ENCODE measurements at places on chromosomes 13 and 19. TPM values are rescaled to one million over a fixed set of nuclear protein-coding genes. Genes with fewer than 3 reads are reported as not detected.
A peak's percentile ranks its signal among the peaks of the same experiment; 100 is the strongest.

Gene ZNF177
- 1.7 TPM for total RNA-seq

GRCh38 chr19:46384396-46384795 is 29.0 kb downstream of the CCDC8 start:
- H3K27ac ChIP-seq = no peak overlapping the region
- H3K36me3 ChIP-seq = peaks cover 54% of the 10 kb centered on the region
- no peaks in the 10 kb centered on the region for H3K4me1 ChIP-seq
- no peak for DNase-seq
- H3K27me3 ChIP-seq = no peaks in the 10 kb centered on the region

Gene PEG3
- total RNA-seq = 35.8 TPM

DNA sequence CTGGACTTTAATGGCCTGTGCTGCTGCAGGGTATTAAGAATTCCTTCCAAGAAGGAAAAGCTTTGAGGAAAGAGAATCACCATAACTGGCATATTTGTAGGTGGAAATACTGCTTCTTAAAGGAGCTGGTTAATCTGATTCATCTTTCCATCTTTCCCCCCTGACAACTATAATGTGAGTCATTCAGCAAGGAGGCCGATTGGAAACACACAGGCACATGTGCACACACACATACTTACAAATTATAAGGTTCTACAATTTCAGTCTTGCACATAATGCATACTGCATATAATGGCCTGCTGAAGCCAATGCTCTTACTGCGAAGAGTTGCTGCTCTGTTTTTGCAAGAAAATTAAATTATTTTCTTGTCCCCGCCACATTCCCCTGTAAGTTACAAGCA is 78.8 kb upstream of the TPP2 start:
- no peak overlapping the region for H3K27ac ChIP-seq
- no peak overlapping the region for H3K4me3 ChIP-seq

GRCh38 chr13:53568491-53568890 is 539.9 kb downstream of the OLFM4 start:
- no peaks in the 10 kb centered on the region for H3K27me3 ChIP-seq
- no peaks in the 10 kb centered on the region for H3K4me1 ChIP-seq
- H3K27ac ChIP-seq = no peak overlapping the region
- no peak for DNase-seq
- no peaks in the 10 kb centered on the region for H3K36me3 ChIP-seq
- H3K4me3 ChIP-seq = no peak overlapping the region

DNA sequence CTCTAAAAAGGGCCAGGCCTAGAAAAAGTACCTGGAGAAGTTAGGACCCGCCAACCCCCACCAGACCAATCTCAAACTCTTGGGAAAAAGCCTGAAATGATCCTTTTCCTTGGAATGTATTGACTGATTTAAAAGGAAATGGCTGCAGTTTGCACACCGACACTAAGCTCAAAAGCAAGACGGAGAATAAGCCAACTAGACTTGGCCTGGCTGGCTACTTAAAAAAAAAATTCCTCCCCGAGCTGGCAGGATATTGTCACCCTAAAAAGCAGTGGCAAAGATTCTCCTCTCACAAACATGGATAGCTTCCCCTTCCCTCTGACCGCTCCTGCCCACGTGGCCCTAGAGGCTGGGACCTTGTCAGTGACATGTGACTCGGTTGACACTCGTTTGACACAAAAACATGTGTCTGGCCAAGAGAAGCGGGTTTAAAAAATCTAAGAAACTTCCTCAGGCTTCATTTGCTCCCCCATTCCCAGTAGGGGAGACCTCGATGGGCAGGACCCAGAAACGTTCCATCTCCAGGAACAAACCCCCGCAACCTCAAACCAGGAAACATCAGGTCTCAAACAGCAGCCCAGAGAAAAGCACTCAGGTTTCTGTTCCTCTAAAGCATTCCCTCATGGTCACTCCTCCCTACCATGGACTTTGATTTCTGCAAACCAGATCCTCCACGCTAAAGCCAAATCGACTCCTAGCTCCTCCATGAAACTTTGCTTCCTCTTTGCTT is 1.3 kb downstream of the RFX1 start:
- peak overlapping the region; percentile 97 for H3K27ac ChIP-seq
- DNase-seq = peak; percentile 49
- H3K27me3 ChIP-seq = no peaks in the 10 kb centered on the region
- peaks cover 4% of the 10 kb centered on the region for H3K4me1 ChIP-seq
- no peaks in the 10 kb centered on the region for H3K36me3 ChIP-seq
- H3K4me3 ChIP-seq = no peak overlapping the region

DNA sequence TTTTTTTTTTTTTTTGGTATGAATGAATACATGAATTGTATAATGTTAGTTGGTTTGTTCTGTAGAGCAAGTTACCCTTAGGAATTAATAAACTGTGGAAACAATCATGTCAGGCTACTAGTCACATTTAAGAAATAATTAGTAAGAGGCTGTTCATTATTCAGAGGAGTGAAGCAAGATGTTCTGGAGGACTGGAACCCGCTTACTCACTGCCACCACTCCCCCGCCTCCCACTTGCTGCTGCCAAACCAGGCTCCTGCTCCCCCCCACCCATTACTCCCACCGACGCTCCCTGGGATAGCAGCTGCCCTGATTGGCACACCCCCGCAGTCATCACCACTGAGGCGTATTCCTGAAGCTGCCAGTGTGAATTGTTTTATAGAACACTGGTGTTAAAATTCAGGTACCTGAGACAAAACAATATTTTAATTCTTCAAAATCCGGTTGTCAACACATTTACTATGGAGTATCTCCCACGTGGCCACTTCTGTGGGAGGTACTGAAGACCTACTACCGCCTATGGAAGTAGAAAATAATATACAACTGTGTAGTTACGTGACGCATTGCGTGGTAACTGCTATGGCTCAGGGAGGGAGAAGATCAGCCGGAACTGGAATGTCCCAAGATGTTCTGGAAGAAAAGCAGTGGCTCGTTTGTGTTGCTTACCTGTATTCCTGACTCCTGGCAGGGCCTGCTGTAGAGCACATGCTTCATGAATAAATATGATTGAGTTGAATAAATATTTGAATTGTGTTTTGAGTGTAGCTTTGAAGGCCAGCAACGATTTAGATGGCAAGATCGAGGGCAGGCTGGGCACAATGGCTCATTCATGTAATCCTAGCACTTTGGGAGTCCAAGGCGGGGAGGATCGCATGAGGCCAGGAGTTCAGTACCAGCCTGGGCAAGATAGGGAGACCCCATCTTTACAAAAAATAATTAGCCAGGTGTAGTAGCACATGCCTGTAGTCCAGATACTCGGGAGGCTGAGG is 1.7 kb downstream of the DPY19L3 start:
- DNase-seq = peak; percentile 59
- H3K4me1 ChIP-seq = no peaks in the 10 kb centered on the region
- H3K27me3 ChIP-seq = no peaks in the 10 kb centered on the region
- peaks cover 26% of the 10 kb centered on the region for H3K36me3 ChIP-seq
- H3K4me3 ChIP-seq = no peak overlapping the region
- H3K27ac ChIP-seq = peak overlapping the region; percentile 54

DNA sequence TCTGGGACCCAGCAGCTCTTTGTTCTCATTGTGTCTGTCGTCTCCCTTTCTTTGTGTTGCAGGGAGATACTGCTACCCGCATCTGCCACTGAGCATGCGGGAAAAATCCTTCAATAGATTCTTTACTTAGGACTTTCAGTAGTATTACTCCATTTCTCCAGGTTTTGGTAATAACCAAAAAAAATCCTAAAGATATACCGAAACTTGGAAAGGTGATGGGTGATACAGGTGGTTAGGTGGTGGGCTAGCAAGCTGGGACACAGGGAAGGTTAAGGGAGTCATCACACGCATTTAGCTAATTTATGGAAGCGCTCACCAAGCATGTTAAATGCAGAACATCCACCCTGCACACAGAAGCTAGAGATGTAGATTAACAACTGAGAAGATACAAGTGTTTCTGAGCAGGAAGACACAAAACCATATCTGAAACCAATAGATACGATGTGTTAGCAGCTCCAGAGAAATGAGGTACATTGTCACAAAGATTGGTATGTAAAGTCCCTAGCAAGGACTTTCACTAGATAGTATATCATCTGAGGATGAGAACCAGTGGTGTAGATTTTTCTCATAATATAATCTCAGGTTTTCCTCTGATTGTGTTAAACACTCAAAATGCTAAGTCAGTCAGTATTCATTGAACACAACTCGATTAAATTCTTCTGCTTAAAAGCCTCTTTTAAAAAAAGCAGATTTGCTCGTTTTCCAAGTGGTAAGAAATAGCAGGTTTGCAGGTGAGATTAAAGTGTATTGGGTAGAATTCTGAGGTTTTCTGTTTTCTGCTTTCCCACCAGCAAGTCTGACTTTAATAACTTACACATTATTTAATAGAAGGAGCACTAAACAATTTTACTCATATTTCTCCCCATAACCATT is 1.2 kb upstream of the SLAIN1 start:
- H3K27ac ChIP-seq = no peak overlapping the region
- peaks cover 35% of the 10 kb centered on the region for H3K27me3 ChIP-seq
- no peak for DNase-seq
- no peak overlapping the region for H3K4me3 ChIP-seq
- no peaks in the 10 kb centered on the region for H3K36me3 ChIP-seq

GRCh38 chr19:36060430-36060829 is 5.7 kb downstream of the WDR62 start:
- no peak overlapping the region for H3K27ac ChIP-seq
- DNase-seq = no peak
- no peaks in the 10 kb centered on the region for H3K27me3 ChIP-seq
- H3K4me1 ChIP-seq = peaks cover 11% of the 10 kb centered on the region
- H3K4me3 ChIP-seq = no peak overlapping the region
- no peaks in the 10 kb centered on the region for H3K36me3 ChIP-seq

DNA sequence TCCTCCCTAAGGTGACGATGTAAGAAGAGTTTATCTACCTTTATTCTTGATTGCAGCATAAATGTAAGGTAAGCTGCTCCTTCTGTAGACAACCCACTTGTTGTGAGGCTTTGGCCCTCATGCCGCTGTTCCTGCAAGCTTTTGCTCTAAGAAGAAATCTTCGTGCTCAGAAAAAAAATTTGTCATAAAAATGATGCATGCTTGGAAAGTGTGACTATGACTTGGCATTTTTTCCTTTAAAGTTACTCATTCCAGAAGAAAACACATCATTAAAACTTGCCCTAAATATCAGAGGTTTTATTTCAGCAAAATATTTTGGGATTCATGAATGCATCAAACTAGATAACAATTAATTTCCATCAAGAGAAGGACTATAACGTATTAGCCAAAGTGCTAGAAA is 39.8 kb downstream of the KCTD12 start:
- DNase-seq = no peak
- H3K27ac ChIP-seq = no peak overlapping the region
- no peak overlapping the region for H3K4me3 ChIP-seq
- peaks cover 7% of the 10 kb centered on the region for H3K4me1 ChIP-seq
- no peaks in the 10 kb centered on the region for H3K27me3 ChIP-seq
- no peaks in the 10 kb centered on the region for H3K36me3 ChIP-seq

GRCh38 chr19:53466726-53467484 is 628 bp upstream of the ZNF813 start:
- H3K27me3 ChIP-seq = no peaks in the 10 kb centered on the region
- H3K27ac ChIP-seq = peak overlapping the region; percentile 40
- H3K36me3 ChIP-seq = no peaks in the 10 kb centered on the region
- peak overlapping the region; percentile 48 for H3K4me3 ChIP-seq
- peak; percentile 13 for DNase-seq

GRCh38 chr19:46367426-46367825 is 20.5 kb downstream of the PPP5C start:
- H3K4me1 ChIP-seq = no peaks in the 10 kb centered on the region
- no peak overlapping the region for H3K4me3 ChIP-seq
- H3K27me3 ChIP-seq = no peaks in the 10 kb centered on the region
- no peak for DNase-seq
- H3K36me3 ChIP-seq = peaks cover 24% of the 10 kb centered on the region
- no peak overlapping the region for H3K27ac ChIP-seq

- H3K27ac ChIP-seq = peak overlapping the region; percentile 89
- DNase-seq = no peak
- peaks cover 14% of the 10 kb centered on the region for H3K4me1 ChIP-seq
Observed at GRCh38 chr13:41611385-41611784, 154.0 kb downstream of the RGCC start.

DNA sequence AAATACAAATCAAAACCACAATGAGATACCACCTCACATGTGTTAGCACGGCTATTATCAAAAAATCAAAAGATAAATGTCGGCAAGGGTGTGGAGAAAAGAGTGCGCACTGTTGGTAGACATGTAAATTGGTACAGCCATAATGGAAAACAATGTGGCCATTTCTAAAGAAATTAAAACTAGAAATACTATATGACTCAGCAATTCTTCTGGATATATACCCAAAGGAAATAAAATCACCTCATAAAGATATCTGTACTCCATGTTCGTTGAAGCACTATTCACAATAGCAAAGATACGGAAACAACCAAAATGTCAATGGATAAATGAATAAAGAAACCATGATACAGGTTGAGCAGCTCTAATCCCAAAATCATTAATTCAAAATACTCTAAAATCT is 30.8 kb downstream of the VWA8 start:
- peaks cover 3% of the 10 kb centered on the region for H3K36me3 ChIP-seq
- H3K27me3 ChIP-seq = no peaks in the 10 kb centered on the region
- no peak for DNase-seq

DNA sequence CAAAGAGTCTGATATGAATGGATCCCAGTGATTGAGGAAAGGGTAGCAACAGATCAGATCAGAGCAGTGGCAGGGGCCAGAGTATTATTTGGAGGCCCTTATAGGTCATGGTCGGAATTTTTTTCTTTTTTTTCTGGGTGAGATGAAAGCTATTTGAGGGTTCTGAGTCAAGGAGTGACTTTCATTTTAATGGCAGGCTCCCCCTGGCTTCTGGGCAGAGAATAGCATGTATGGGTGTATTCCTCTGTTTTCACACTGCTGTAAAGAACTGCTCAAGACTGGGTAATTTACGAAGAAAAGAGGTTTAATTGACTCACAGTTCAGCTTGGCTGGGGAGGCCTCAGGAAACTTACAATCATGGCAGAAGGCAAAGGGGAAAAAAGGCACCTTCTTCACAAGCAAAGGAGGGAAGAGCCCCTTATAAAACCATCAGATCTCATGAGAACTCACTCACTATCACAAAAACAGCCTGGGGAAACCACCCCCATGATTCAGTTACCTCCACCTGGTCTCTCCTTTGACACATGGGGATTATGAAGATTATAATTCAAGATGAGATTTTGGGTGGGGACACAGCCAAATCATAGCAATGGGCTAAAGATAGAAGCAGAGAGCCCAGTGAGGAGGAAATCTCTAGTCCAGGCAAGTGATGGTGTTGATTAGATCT is 3.0 kb upstream of the SLC6A16 start:
- no peaks in the 10 kb centered on the region for H3K4me1 ChIP-seq
- H3K36me3 ChIP-seq = no peaks in the 10 kb centered on the region
- H3K4me3 ChIP-seq = no peak overlapping the region
- no peak overlapping the region for H3K27ac ChIP-seq

GRCh38 chr13:111658145-111659100 is 338.0 kb downstream of the TEX29 start:
- H3K36me3 ChIP-seq = no peaks in the 10 kb centered on the region
- no peaks in the 10 kb centered on the region for H3K4me1 ChIP-seq
- peaks cover 10% of the 10 kb centered on the region for H3K27me3 ChIP-seq
- peak; percentile 3 for DNase-seq
- H3K27ac ChIP-seq = no peak overlapping the region

GRCh38 chr19:21604951-21605476 is 99.6 kb downstream of the ZNF429 start:
- no peaks in the 10 kb centered on the region for H3K36me3 ChIP-seq
- H3K4me3 ChIP-seq = peak overlapping the region; percentile 37
- peaks cover 10% of the 10 kb centered on the region for H3K4me1 ChIP-seq
- H3K27me3 ChIP-seq = no peaks in the 10 kb centered on the region
- H3K27ac ChIP-seq = peak overlapping the region; percentile 90

GRCh38 chr19:14073925-14074838 is 1.6 kb downstream of the MISP3 start:
- peak overlapping the region; percentile 95 for H3K27ac ChIP-seq
- H3K4me3 ChIP-seq = peak overlapping the region; percentile 40
- no peaks in the 10 kb centered on the region for H3K36me3 ChIP-seq
- no peaks in the 10 kb centered on the region for H3K27me3 ChIP-seq

Data from lung (tissue), 17 donors.